ENCODE measurements at places on chromosomes 16 and 17.

- DNase-seq: no peak
These were observed 89.9 kb downstream of the IRF8 start for GRCh38 chr16:85988723-85989313.

GRCh38 chr16:89619840-89620239 lies 6.4 kb downstream of the DPEP1 start:
- DNase-seq: no peak

- no peak for DNase-seq
These were observed 16.0 kb downstream of the CSNK1D start for GRCh38 chr17:82257473-82257872.

DNA sequence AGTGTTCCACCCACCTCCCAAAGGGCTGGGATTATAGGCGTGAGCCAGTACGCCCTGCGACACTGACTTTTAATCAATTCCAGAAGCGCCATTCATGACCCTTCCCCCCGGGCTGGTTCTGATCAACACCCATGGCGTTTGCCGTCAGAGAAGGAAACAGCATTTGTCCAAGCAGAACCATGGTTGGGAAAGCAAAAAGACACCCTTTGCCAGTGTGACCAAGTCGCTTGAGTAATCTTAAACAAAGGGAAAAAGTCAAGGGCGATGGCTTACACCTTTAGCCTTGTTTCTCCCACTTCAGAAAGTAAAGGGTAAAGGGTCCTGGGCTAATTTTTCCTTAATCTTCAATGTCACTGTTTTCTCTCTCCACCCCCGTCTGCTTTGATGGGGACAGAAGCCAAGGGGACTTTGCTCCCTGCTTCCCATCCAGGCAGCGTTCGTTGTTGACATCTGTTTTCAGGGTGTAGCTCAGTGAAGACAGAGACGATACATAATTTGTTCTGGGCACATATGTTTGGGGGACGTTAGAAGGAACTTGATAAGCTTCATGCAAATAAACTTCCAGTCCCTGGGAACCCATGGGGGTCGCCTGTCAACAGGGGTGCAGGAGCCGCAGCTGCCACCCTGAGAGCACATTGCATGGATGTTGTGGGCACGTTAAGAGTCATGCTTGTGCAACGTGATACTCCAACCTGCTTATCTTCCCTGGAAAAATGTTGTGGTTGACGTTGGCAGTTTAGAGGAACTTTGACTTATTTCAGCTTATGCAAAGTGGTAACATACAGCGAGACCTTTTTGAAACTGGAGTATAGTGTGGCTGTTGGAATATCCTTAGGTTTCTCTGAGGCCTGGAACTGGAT lies 50.6 kb upstream of the TANGO6 start:
- no peak for DNase-seq

GRCh38 chr17:76893623-76894334 lies 25.6 kb downstream of the MGAT5B start:
- DNase-seq: no peak

GRCh38 chr17:18261146-18261515 lies 669 bp downstream of the MIEF2 start:
- DNase-seq: no peak

DNA sequence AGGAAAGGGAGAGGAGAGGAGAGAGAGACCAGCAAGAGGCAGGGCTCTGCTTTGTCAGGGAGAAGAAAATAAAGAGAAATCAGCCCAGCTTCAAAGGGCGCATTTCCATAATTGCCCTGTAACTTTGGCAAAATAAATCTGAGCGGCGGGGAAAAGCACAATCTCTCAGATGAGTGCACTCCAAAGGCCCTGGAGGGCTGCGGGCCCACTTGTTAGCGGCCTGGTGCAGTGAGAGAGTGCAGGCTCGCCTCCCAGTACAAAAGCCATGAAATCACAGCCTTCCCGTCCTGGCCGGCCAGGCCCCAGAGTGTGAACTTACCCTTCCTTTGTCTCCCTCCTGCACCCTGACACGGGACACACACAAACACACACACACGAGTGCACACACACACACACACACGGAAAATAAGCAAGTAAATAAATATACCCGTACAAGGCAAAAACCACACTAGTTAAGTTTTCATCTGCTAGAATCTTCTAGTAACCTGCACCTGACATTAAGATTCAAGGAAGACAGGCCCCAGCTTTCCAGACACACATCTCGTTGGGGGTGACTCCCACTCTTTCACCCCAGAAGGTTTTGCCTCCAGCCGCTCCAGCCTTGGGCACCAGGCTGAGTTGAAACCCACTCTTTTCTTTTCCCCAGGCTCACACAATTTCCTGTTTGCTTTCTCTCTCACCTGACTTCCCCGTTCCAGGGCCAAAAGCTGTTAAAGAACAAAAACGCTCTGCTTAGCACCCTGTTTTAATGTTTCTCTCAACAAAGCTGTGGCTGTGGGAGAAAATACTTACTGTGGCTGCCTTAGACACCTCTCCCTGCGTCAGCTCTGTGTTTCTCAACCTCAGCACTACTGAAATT lies 8.5 kb downstream of the IRX3 start:
- no peak for DNase-seq

DNA sequence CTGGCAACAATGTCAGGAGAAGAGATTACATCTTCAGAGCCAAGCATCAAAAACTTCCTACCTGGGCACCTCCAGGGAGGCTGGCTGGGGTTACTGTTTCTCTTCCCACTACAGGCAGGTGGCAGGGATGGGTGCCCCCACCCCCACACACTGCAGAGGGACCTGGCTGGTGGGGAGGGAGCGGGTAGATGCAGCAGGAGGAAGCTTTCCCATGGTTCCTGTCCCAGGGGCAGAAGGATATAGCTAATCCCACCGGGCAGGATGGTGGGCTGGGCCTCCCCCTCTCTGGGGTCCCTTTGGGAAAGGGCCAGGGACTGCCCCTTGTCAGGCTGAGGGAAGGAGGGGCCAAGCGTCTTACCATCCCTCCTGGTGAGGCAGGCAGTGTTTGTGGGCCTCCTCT lies 16.7 kb upstream of the MTMR4 start:
- no peak for DNase-seq

DNA sequence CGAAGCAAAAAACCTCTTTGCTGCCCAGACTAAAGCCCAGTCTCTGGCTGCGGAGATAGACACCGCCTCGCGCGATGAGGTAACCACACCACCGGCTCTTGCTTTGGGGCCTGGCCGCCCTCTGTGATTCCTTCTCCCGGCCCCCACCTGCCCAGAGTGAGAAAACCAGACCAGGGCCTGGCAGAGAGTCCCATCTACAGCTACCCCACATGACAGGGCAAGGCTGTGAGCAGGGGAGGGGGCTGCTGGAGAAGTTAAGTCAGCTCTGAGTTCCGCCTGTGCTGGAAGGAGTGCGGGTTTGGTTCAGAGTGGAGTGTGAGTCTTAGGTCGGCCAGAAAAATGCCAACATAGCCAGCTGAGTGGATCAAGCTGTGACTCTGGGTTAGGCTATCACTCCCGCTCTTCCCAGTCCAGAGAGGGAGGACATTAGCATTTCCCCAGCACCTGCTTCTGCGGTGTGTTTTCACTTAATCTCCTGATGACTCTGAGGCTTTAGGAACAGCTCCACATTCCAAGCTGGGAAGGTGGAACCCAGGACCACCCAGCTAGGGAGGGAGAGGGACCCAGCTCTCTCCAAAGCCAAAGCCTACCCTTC lies 139.0 kb downstream of the RAB11FIP4 start:
- no peak for DNase-seq

- no peak for DNase-seq
These were observed 8.8 kb downstream of the PMM2 start for GRCh38 chr16:8806272-8806983.

- DNase-seq: no peak
These were observed 18.3 kb downstream of the TMEM100 start for GRCh38 chr17:55704401-55704800.

- DNase-seq: no peak
These were observed at the start of gene CX3CL1 for GRCh38 chr16:57372372-57373116. CX3CL1 (plus strand) TSS chr16:57372490; CDS start chr16:57372569, 79 bp downstream.

- DNase-seq: no peak
These were observed 33.0 kb upstream of the TOM1L1 start for GRCh38 chr17:54867634-54868033.

GRCh38 chr16:87360862-87361610 lies 22.5 kb downstream of the FBXO31 start:
- no peak for DNase-seq
